ENCODE measurements at places on chromosomes 16 and 17.
A peak's percentile ranks its signal among the peaks of the same experiment; 100 is the strongest.

GRCh38 chr16:88909431-88910210 lies 43.2 kb upstream of the PABPN1L start:
- no peak for DNase-seq

DNA sequence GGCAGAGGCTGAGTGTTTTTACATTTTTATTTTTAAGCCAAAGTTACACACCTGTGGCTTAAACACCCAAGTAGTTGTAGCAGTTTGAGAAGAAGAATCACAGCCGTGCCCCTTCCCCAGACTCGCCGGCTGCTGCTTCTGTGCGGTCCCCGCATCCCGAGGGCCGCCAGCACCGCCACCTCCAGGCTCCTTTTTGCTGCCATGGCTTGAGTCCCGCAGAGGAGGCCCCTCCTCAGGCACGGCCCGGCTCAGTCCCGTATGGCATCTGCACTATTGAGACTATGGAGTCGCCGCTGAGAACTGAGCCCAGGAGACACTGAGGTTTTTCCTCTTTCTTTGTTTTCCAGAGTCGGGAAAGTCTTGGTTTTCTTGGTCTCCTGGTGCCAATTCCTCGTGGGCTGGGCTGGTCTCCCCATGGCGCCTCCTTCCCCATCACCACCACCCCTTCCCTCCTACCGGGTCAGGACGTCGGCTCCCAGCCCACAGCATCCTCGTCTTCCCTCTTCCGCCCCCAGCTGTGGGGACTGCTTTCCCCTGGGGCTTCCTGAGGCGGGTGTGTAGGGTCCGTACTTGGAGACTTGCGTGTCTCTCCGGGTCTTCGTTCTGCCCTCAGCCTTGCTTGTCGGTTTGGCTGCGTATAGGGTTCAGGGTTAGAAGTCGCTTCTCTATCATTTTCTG lies 32.6 kb upstream of the CDH15 start:
- DNase-seq = no peak

- no peak for DNase-seq
Observed at GRCh38 chr17:28938552-28938951, 12.8 kb downstream of the PHF12 start.

DNA sequence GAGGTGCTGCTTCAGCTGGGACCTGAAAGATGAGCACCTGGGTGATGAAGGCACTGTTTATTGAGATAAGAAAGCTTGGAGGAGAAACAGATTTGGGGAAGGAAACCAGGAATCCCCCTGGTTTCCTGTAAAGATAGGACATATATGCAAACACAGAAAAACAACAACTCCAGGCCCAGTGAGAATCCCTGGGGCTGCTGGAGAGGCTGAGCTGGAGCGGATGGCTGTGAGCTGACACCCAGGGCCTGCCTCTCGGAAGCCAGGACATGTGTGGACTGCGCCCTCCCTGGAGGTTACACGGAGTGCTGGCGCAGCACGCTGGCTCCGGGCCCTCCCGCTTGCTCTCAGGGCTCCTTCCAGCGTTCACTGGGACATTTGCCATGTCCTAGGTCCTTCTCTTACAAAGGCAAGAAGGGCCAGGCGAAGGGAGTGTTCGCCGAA lies 57.5 kb downstream of the CYB5B start:
- peak; percentile 76 for DNase-seq

GRCh38 chr16:9885467-9885866 lies 296.8 kb downstream of the GRIN2A start:
- DNase-seq = no peak

DNA sequence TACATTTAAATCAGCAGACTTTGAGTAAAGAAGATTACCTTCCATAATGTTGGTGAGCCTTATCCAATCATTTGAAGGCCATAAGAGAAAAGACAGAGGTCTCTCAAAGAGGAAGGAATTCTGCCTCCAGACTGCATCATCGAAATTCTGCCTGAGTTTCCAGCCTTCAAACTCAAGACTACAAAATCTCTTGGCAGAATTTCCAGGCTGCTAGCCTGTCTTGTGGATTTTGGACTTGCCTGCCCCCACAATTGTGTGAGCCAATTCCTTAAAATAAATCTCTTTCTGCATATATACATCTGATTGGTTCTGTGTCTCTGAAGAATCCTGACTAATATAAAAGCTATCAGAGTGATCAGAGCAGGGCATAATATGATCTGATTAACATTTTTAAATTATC lies 216.6 kb upstream of the CPHXL start:
- DNase-seq = no peak

DNA sequence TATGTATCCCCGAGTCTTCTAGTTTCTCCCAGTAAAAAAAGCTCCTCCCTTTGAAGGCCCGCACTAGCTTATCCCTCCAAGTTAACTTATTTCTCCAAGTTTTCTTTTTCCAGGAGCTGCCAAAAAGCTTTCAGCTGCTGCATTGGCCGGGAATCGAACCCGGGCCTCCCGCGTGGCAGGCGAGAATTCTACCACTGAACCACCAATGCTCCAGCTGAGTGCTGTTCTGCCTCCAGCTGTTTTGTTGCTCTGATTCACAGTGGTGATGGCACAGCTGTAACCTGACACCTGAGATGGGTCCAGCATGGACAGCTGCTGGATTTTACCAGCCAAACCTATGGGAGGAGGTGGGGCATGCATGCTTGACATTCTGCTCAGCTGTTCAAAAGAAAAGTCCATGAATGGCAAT lies 22.1 kb downstream of the VAC14 start:
- DNase-seq = peak; percentile 92

DNA sequence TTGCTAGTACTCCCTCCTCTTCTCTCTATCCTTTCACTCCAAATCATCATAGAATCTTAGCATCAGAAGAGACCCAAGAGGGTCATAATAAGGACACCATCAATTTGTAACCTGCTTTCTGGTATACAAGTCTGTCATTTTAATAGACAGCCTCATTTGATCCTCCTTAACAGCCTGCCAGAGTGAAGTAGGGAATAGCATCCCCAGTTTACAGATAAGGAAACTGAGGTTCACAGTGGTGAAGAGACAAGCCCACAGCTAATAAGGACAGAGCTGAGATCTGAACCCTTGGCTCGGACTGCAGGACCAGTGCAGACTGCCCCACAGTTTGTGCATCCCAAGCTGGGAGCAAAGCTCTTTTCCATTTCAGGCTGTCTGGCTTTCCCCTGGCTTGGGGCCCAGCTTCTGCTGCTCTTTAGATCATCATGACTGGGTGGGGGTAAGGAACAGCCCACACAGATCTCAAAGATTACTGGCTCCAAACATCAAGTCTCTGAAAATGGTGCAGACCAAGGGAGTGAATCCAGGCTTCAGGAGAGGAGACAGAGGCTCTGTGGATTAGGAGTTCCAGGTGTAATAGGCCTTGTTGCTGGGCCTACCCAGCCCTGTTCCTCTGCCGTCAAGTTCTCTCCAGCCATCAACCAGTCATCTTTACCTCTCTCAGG lies 10.3 kb upstream of the IGFBP4 start:
- peak; percentile 63 for DNase-seq

GRCh38 chr16:81273223-81273950 lies 34.9 kb downstream of the BCO1 start:
- peak; percentile 38 for DNase-seq

- peak; percentile 76 for DNase-seq
Observed at GRCh38 chr16:24010440-24011089, 174.8 kb downstream of the PRKCB start.

GRCh38 chr17:77569846-77570564 lies 388.5 kb upstream of the TNRC6C start:
- no peak for DNase-seq

- no peak for DNase-seq
Observed at GRCh38 chr17:16482253-16482652, 9.7 kb downstream of the LRRC75A start.

DNA sequence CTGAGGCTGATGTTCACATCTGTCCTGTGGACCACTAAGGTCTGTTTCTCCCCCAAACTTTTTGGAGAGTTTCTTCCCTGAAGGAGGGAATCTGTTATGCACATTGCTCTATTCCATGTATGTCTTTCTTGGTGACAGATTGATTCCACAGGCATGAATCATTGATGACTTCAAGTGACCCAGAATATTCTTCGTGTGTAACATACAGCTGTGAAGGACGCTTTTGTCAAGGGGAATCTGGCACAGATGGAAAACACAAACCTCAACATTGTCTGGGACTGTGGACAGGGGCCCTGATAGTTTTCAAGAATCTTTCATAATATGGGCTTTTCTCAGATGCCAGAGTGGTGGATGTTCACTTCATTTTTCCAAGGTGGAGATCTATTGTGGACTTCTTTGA lies 223.1 kb upstream of the MAF start:
- DNase-seq = no peak

GRCh38 chr16:70605283-70605657 lies 41.1 kb upstream of the IL34 start:
- peak; percentile 37 for DNase-seq

- DNase-seq = no peak
Observed at GRCh38 chr16:58464047-58464915, 35.7 kb upstream of the NDRG4 start.

DNA sequence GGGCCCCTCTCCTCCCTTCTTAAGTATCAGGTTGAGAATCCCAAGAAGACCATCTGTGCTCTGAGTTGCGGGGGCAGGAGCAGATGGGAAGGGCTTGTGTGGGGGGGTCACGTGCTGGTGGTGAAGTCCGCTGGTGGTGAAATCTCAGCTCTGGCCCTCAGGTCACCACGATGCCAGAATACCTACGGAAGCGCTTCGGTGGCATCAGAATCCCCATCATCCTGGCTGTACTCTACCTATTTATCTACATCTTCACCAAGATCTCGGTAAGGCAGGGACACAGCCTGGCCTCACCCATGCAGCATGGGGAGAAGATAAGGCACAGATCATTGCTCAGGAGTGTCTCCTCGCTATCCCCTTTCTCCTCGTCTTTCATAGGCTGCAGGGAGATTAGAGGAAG lies 29.7 kb downstream of the SLC5A11 start:
- no peak for DNase-seq

DNA sequence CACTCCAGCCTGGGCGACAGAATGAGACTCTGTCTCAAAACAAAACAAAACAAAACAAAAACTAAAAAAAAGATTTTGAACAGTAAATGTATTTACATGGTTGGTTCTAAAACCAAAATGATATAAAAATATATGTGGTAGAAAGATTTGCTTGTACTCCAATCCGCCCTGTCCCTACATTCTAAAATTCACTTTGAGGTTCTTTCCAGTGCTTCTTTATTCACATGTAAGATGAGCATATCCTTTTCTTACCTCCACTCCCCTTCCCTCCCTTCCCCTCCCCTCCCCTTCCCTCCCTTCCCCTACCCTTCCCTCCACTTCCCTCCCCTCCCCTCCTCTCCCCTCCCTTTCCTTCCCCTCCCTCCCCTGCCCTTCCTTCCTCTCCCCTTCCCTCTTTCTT lies 34.4 kb downstream of the RAP1GAP2 start:
- DNase-seq = no peak

- DNase-seq = no peak
Observed at GRCh38 chr17:28141773-28142172, 99.3 kb downstream of the NLK start.

GRCh38 chr16:77500286-77500598 lies 65.4 kb upstream of the ADAMTS18 start:
- DNase-seq = no peak

DNA sequence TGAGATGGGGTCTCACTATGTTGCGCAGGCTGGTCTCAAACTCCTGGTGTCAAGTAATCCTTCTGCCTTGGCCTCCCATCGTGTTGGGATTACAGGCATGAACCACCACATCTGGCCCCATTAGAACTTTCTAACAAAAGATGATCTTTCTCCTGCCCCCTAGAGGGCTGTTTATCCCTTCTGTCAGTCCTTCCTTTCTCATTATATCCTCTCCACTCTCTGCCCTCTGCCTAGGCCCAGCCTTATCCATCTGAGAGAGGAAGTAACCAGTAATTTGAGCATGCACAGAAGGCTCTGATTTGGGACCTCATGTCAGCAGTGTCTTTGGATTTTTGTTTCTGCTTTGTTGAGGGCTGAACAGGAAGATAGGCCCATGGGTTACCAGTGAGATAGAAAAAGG lies 4.4 kb upstream of the DHX40 start:
- peak; percentile 13 for DNase-seq

- DNase-seq = no peak
Observed at GRCh38 chr17:79747508-79748294, 17.0 kb downstream of the ENPP7 start.

GRCh38 chr16:637081-638018 lies 1.2 kb upstream of the METTL26 start:
- peak; percentile 95 for DNase-seq

DNA sequence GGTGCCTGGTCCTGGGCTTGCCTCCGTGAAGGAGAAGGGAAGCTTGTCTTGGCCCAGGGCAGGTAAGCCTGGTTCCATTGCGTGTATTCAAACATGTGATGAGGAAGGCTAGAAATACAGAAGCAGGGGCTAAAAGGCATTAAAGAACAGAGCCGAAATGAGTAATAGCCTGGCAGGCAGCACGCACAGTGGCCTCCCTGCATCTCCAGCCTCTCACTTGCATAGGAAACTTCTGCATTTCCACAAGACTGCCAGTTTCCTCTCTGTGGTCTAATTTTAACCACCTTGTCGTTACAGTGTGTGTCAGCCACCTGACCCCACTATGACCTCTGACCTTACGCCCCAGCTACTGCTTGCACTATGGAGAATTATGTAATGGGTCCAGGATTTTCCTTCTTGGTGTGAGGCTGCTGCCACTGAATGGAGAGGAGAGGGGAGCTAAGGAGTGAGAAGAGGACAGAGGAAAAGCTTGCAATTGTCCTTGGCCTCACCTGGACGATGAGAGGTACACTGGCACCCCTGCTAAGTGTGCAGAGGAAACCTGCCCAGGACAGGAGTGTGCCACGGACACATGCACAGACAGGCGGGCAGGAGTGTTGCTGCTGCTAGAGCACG lies 32.8 kb downstream of the HIC1 start:
- peak; percentile 57 for DNase-seq

DNA sequence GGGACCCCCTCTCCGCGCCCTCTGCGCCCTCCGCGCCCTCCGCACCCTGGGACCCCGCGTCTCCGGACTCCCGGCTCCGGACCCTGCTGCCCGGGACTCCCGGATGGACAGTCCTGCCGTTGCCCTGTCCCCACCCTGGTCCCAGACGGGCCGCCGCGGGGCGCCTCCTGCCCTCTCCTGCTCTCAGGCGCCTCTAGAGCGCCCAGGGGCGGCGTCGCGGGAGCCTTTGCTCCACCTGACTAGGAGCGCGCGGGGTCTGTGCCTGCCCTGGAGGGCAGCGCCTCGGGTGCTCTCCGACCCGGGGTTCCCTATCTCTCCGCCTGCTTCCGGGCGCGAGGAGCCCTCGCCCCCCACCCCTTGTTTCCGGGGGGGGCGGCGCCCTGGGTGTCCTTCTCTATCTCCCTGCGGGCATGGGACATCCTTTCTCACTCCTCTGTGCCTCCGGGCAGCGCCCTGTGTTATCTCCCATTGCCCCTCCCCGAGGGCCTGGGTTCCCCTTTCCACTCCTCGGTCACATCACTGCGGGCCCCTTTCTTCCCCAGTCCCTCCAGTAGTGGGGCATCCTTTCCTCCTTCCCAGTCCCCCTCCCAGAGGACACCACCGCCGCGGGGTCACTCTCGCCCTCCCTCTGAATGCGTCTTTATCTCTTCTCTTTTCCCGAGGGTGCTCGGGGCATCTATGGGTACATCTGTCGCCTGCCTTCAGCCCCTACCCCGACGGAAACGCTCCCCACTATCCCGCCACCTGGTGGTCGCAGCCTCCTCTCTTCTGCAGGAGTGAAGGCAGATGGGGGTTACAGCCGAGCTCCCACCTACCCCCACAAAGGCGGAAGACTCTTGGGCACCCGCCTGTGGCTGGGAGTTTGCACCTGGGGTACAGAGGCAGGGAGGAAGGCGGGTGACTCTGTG lies 875 bp downstream of the PRKCB start:
- DNase-seq = no peak

- no peak for DNase-seq
Observed at GRCh38 chr16:88610080-88610479, 28.3 kb upstream of the IL17C start.

GRCh38 chr17:42163113-42163512 lies 8.3 kb upstream of the RAB5C start:
- no peak for DNase-seq
